ENCODE measurements at places on chromosomes 3 and 15.

GRCh38 chr15:31025996-31026395 lies 34.6 kb upstream of the MTMR10 start:
- no peak for DNase-seq

GRCh38 chr3:133561679-133562078 lies 11.8 kb upstream of the CDV3 start:
- DNase-seq = no peak

- no peak for DNase-seq
Observed at GRCh38 chr3:7798276-7798675, 703.3 kb upstream of the LMCD1 start.

DNA sequence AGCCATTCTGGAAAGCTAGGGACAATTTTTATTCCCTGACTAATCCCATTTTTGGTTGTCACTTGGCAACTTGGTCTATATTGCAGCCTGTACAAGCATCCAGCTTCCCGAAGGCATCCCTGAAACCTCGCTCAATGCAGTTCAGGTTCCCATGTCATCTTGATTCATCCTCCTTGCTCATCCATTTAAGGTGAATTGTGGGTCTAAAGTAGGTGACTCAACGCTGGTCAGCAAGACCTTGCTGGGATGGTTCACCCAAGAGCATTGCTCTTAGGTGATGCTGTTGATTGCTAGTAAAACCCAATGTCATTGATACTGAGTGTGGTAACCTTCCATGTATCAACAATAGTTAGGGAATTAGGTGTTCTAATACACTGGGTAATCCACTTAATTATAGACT lies 13.1 kb upstream of the RAB8B start:
- DNase-seq = no peak

- no peak for DNase-seq
Observed at GRCh38 chr3:28768439-28768838, 419.8 kb upstream of the AZI2 start.

DNA sequence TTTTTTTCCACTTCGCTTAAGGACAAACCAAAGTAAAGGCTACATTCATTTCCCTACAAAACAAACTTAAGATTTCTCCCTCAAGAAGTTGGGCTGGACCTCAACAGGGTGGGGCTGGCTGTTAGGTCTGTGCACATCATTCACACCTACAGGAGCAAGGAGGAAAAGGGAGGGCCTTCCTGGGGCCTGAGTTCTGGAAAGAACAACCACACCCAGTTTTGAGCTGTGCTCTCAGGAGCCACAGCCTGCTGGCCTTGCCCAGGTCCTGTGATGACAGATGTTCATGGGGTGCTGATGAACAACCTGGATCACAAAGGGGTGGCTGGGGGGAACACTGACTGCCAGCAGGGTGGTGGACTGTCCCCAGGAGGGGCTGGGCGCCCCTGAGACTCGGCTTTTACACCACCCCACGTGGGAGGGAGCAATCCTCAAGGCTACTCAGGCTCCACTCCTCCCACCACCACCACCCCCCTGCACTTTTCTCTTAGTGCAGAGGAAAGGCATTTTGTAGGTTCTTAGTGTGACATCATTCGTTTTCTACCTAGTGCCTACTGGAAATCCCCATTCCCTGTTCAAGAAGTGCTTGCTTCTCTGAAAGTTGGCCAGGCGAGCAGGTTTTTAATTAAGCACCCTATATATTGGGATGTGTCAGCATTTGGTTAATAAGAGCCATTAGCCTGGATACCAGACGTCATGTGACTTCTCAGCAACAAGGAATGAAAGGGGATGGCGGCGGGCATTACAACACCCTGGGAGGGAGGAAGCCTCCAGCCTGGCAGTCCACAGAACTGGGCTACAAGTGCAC lies 35.7 kb downstream of the CCNB2 start:
- no peak for DNase-seq

- DNase-seq = no peak
Observed at GRCh38 chr3:194304186-194304917, 46.8 kb downstream of the CPN2 start.

DNA sequence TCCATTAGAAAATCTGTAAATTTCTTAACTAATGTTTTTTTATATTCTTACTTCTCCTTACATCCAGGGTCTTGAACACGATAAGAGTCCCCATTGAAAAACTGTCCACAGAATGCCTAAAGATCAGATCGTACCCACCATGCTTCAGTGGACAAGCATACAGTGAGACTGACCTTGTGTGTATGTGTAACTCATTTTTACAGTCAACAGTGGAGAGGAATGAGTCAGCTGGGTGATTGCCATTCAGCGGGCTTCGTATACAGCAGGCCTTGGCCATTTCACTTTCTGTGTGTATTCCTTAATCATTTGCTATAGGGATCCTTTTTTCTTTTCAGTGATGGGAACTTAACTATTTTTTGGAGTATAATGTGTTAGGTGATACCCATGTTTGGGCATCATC lies 10.6 kb downstream of the PARP14 start:
- no peak for DNase-seq

DNA sequence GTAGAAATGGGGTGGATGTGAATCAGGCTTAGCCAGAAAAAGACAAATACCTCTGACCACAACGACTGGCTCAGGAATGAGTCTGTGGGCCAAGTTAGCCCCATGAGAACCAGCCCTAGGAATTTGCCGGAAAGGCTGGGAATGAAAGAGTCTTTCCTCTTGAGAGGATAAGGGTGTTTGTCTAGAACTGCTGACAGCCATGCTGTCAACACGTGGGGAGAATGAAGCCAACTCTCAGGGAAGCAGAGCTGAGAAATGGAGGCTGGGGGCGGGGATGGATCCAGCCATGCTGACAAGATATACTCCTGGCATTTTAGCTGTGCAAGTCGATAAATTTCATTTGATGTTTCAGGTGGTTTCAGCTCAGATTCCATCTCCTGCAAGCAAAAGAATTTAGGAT lies 10.6 kb upstream of the SLC6A1 start:
- no peak for DNase-seq

DNA sequence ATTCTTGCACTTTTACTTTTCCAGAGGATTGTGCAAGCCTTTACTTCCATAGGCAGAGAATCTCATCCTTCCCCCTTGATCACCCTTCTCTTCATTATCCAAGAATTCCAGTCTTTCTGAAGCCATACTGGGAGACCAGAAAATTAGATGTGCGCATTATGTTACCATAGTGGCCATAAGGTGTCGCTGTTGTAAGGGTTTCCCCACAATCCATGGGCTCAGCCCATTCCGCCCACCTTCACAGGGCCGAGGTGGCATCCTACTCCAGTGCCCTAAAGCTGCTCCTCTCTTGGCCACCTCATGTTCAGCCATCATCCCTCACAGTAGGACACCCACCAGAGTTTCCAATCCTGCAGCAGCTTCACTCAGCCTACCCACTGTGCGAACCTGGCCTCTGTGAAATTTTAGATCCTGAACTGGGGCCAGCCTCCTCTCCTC lies 35.0 kb downstream of the CTSH start:
- DNase-seq = no peak

- DNase-seq = no peak
Observed at GRCh38 chr3:175381685-175382084, 522.6 kb downstream of the NAALADL2 start.

DNA sequence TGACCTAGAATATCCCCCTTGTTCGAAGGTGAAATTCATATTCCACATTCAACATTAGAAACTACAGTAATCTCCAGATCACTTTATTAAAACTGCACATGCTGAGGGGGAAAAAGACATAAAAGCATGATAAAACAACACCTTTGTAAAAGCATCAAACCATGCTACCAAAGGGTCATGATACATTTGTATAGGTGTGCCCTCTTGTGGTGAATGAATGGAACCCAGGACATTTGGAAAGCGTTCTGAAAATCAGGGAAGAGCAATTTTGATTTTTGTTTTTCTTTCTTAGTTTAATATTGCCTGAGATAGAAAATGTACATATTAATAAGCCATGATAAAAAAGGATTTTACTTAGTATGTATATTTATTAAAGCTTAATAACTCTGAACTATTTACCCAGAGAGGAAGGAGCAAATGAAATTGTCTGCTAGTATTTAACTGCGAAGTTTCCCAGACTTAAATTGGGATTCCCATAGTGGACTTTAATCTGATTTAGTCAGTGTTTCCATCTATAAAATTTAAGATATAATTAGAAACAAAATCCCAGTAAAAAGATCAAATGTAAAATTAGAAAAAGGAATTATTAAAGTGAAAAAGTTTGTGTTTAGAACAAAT lies 105.8 kb upstream of the ARL6 start:
- DNase-seq = no peak

GRCh38 chr15:74995779-74996765 lies 709 bp downstream of the SCAMP5 start:
- no peak for DNase-seq

- no peak for DNase-seq
Observed at GRCh38 chr3:182078316-182078715, 366.6 kb downstream of the SOX2 start.

- no peak for DNase-seq
Observed at GRCh38 chr15:89203705-89204273, 17.6 kb downstream of the RLBP1 start.

GRCh38 chr15:62066663-62067447 lies at the start of gene C2CD4A:
Gene C2CD4A, plus strand, starts transcription at chr15:62066977. Its CDS starts 637 bp downstream, at chr15:62067614.
- peak; percentile 41 for DNase-seq

DNA sequence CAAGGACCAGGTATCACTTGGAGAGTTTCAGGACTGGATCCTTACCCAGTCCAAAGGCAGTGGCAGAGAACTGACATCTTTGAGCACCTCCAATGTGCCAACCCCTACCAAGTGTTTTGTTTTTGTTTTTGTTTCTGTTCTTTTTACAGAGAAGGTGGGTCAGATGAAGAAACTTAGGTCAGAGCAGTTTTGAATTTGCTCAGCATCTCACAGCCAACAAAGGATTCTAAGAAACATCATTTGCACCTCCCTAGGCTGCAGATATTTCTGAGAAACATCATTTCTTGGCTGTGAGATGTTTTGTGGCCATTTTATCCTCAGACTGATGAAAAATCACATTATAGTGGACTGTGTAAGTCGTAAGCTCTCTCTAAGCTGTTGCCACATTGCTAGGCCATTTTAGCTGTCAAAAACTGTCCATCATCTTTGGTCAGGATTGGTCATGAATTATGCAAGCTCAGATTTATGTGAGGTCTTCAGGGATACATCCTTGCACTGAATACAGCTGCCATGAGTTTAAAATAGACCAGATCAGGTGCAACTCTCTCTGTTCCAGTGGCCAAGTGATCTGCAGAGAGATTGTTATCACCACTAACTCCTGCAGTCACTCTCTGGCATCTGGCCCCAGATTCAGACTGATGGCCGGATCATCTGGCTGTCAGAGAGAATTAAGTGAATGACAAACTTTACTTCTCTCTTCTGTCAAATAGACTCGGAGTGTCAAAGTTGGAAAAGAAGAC lies 341.5 kb downstream of the EPHB1 start:
- no peak for DNase-seq

GRCh38 chr15:40084650-40085049 lies 24.0 kb downstream of the BMF start:
- no peak for DNase-seq

GRCh38 chr15:93348711-93349545 lies 259.9 kb upstream of the RGMA start:
- no peak for DNase-seq

DNA sequence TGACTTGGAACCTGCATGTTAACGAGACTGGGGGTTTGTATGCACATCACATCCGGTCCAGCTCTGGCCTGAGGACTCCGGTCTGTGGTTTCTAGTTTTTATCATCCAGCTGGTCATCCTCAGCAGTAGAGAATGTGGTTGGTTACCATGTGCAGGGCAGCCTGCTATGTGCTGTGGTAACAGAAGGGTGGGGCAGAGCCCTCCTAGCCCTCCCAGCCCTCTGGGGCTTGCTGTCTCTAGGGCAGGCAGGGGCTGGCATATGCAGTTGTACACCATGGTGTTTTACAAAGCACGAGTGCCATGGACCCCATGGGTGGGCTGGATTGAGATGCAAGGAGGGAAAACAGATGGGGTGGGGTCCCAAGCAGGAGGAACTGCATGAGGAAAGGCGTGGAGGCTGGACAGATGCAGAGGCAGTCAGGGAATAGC lies 70.2 kb downstream of the APBA2 start:
- no peak for DNase-seq

- DNase-seq = no peak
Observed at GRCh38 chr15:91694831-91695210, 158.7 kb upstream of the SLCO3A1 start.

- DNase-seq = no peak
Observed at GRCh38 chr3:187021748-187022402, 91.5 kb downstream of the ST6GAL1 start.

- no peak for DNase-seq
Observed at GRCh38 chr3:156050918-156051317, 69.5 kb upstream of the KCNAB1 start.

GRCh38 chr15:44775953-44776352 lies 39.6 kb downstream of the TRIM69 start:
- DNase-seq = no peak

- DNase-seq = no peak
Observed at GRCh38 chr3:134030379-134031347, 938 bp upstream of the SLCO2A1 start.

GRCh38 chr3:171374260-171374659 lies 85.9 kb downstream of the TNIK start:
- no peak for DNase-seq

GRCh38 chr3:134346744-134347143 lies 27.5 kb downstream of the AMOTL2 start:
- no peak for DNase-seq

GRCh38 chr15:76196269-76197231 lies 114.7 kb downstream of the ETFA start:
- DNase-seq = no peak

DNA sequence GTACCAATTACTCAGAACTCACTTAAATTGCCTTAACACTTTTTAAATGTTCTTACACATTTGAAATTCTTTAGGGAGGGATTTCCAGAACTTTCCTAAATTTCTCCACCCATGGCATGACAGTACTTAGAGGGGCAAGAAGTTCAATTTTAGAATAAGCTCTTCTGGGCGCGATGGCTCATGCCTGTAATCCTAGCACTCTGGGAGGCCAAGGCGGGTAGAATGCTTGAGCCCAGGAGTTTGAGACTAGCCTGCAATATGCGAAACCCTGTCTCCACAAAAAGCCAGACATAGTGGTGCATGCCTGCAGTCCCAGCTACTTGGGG lies 10.6 kb downstream of the FAM131A start:
- DNase-seq = no peak

GRCh38 chr3:119769394-119770149 lies 12.3 kb upstream of the NR1I2 start:
- DNase-seq = no peak

DNA sequence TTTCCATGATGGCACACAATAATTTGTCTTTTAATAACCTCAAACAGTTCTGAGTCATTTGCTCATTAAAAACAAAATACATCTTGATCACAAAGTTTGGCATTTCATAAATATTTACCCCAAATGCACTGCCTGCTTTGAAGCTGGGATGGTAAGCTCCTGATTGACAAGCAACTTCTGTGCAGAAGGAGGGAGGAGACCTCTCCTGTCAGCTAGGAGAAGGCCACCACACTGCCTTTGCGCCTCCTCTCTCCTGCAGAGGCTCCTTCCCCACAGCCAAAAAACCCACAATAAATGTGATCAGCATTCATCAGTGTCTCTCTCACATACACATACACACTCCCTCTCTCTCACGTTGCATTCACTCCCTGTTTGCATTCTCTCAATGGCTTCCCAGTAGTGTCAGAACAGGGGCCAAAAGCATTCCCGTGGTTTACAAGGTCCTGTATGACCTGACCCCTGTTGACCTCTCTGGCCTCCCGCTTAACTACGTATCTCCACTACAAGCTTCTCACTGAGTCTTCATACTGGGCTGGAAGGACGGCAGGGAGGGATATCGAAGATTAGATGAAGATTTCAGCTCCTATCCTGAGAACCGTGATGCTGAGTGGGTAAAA lies 216.4 kb downstream of the FOXP1 start:
- DNase-seq = no peak
